ENCODE measurements at places on chromosomes 2 and 18.

DNA sequence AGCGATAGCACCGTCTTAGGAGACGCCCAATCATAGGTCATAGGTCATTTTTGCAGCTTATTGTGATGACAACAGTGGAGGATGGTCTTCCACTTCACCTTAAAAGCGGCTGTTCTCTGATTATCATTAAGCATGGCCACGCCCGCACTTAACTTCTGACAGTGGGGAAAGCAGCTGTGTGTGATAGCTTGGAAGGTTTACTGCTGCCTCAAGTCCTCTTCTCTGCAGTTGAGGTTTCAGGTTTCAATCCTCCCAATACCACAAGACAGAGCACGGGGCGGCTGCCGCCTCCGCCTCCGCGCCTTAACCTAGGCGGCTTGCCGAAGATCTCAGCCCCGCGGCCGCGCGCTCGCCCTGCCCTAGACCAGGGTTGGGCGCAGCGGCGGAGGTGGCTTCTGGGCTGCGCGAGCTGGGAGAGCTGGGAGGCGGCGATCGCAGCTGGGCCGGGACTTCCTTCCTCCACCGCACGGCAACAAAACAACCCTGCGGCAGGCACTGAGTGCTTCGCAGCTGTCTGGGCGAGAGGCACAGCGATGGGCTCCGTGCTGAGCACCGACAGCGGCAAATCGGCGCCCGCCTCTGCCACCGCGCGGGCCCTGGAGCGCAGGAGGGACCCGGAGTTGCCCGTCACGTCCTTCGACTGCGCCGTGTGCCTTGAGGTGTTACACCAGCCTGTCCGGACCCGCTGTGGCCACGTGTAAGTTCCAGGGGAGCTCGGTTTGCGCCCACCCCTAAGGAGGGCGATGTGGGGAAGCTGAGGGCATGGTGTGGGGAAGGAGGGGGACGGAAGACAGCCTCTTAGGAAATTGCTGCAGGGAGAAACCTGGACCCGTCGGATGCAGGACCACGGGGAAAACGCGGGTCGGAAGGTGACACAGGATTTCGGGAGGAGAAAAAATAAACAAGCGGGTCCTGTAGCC, at the start of gene RNF125:
Gene RNF125 (plus strand): TSS at position 495 of the 920 bp plus-strand sequence. CDS start 39 bp downstream, at position 534.
- peak; percentile 86 for DNase-seq

GRCh38 chr2:132366421-132367180, 50.0 kb upstream of the GPR39 start:
- DNase-seq, result no peak

DNA sequence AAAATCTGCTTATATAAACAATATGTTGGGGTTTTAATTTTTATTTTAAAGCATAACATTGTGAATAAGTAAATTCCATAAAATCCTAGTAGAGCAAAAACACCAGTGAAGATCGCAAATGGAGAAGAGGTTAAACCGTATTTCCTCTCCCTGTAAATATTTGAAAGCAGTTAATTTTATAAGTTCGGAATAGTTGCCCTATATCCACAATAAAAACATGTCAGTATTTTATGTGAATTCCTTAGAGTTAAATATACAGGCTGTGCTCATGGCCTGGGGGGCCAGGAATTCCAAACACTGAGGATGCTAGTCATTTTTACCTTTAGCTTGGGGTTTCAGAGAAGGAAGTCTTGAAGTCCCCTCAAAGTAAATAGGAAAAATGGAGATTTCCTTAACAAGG, 135.0 kb downstream of the FIGN start:
- no peak for DNase-seq

GRCh38 chr2:241256168-241256545, 59.3 kb downstream of the HDLBP start:
- no peak for DNase-seq
